ENCODE measurements at places on chromosomes 2 and 18. TPM values are rescaled to one million over a fixed set of nuclear protein-coding genes. Genes with fewer than 3 reads are reported as not detected.

Gene FBXO48
- 3.3 TPM for total RNA-seq

Gene GPR45
- total RNA-seq, result not detected

Gene AQP4
- not detected for total RNA-seq

Gene CIB4
- not detected for total RNA-seq

Gene RASGRP3
- 15.2 TPM for total RNA-seq

Gene TWSG1
- total RNA-seq, result 11.2 TPM

Gene CERKL
- not detected for total RNA-seq

Gene MTLN
- total RNA-seq, result 69.0 TPM

Gene SH3RF3
- total RNA-seq, result 0.06 TPM

All from activated CD8-positive, alpha-beta memory T cell treated with anti-CD3 and anti-CD28 coated beads, Interleukin-2, amount 10 ng/mL, durations not matched to agents 7 days and 5 days (primary cell).